Skin of body (tissue), 3 donors: ENCODE measurements at places on chromosomes 5 and 9. TPM values are rescaled to one million over a fixed set of nuclear protein-coding genes. Genes with fewer than 3 reads are reported as not detected.

GABBR2 gene
- total RNA-seq: 0.39 TPM

SLC34A1 gene
- total RNA-seq: not detected

ROR2 gene
- total RNA-seq: 12.0 TPM

MYMK gene
- 0.89 TPM for total RNA-seq

RGS7BP gene
- total RNA-seq: 0.89 TPM

CDKN2B-AS1 gene
- total RNA-seq: 0.20 TPM
